ENCODE measurements at places on chromosomes 3 and 15.

DNA sequence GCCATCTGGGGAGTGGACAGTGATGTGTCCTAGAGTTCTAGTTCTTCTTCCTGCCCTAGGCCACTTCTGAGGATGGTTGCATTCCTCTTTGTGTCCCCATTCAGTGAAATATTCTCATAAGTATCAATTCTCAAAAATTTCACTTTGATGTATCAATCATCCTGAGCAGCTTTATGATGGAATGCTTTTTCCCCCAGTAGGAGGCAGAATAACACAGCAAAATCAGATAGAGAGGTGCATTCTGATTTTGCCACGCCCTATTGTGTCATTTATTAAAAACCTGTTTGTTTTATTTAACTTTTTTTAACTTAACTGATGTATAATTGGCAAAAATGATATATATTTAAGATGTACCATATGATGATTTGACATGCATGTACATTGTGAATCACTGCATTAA is 656.0 kb upstream of the GRM7 start:
- DNase-seq = no peak

GRCh38 chr15:87461631-87462030 is 794.9 kb downstream of the NTRK3 start:
- DNase-seq = no peak

- no peak for DNase-seq
Measured at GRCh38 chr3:32438596-32439344, 47.1 kb downstream of the CMTM7 start.

DNA sequence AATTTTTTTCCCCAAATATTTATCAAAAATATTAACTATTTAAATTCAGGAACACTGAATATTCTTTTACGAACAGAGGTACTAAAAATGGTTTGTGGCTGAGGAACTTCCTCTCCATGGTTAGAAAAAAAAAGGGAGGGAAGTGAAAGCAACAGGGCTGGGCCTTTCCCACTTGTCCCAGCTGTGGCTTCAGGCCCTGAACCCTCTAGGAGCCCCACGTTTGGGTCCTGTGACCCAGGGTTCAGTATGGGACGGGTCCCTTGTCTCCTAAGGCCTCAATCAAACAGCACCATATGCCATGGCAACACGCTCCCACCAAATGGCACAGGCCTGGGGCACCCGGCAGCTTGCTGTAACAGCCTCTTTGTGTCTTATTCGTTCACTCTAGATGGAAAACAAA is 32.4 kb downstream of the POC1A start:
- DNase-seq = no peak
